Right atrium auricular region (tissue), 2 donors: ENCODE measurements at places on chromosomes 16 and 17. TPM values are rescaled to one million over a fixed set of nuclear protein-coding genes. Genes with fewer than 3 reads are reported as not detected.

GRCh38 chr16:65574326-65574966 lies 452.6 kb upstream of the CDH11 start:
- no peak for DNase-seq

Gene CASKIN1
- 4.3 TPM for total RNA-seq

DNA sequence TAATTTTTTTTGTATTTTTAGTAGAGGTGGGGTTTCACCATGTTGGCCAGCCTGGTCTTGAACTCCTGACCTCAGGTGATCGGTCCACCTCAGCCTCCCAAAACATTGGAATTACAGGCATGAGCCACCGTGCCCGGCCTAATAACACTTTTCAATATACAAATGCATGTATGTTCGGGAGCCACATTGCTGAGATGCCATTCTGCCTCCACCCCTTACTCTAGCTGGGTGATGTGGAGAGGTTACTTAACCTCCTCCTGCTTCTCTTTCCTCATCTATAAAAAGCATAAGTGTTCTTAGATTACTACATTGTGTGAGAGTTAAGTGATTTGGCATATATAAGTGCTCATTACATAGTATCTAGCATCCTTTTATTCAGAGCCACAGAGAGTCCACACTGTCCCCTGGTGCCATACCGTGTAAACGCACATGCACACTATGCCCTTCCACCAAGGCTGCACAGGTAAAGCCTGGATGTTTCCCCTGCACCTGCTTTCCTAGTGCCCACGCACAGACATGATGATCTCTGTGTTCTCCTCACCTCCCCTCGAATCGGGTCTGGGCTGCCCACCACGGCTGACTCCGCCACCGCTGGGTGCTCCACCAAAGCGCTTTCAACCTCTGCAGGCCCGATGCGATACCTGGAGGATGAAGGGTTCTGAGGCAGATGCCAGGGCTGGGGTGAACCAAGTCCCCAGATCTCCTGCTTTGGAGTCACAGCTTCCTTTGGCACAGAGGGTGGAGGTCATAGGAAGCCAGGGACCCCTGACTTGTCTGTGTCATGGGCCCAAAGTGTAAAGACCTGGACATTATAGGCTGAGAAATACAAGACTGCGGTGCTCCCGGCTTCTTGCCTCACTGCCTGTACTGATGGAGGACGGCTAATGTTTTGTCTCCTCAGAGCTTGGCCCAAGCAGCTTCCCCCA lies 49.0 kb upstream of the ACSM2B start:
- no peak for DNase-seq

Gene SLC5A2
- not detected for total RNA-seq

Gene C17orf50
- total RNA-seq: not detected

Gene ATAD5
- total RNA-seq: 0.35 TPM

Gene TBKBP1
- 10.9 TPM for total RNA-seq

- DNase-seq: peak; percentile 89
These were observed 1.4 kb upstream of the ALDOA start for GRCh38 chr16:30063893-30064728.

DNA sequence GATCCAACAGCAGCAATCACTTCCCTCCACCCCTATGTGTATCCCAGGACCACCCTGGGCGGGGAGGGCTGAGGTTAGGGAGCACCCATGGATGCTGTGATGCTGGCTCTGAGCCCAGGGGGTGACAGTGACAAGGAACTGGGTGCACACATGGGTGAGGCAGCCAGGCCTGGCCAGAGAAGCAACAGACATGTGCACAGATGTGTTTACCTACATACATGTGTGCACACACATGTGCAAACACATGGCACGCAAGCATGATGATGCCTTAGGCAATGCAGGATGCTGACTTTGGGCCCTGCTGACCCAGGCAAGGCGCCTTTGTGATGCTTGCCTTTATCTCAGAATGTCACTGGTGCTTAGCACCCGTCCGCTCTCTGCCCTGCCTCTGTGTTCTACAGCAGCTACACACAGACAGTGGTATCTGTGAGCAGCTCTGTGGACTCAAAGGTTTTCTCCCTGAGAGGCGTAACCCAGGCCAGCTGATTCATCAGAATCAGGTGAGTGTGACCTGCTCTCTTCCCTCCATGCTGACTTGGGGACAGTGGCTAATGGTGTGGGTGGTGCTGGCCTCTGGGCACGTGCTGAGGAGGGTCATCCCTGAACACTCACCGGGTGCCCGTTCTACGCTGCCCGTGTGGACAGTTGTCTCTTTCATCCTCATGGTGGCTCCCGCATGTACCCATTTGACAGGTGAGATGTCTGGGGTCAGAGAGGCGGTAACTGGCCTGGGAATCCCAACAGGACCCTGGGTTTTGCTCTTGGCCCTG lies 38.5 kb upstream of the KSR1 start:
- DNase-seq: no peak

GRCh38 chr16:88754912-88755744 lies 29.9 kb downstream of the PIEZO1 start:
- DNase-seq: no peak

GRCh38 chr16:55499281-55499680 lies 9.6 kb upstream of the LPCAT2 start:
- DNase-seq: peak; percentile 47

Gene CLEC18B
- not detected for total RNA-seq
